ENCODE measurements at places on chromosomes 2 and 18. TPM values are rescaled to one million over a fixed set of nuclear protein-coding genes. Genes with fewer than 3 reads are reported as not detected.

DNA sequence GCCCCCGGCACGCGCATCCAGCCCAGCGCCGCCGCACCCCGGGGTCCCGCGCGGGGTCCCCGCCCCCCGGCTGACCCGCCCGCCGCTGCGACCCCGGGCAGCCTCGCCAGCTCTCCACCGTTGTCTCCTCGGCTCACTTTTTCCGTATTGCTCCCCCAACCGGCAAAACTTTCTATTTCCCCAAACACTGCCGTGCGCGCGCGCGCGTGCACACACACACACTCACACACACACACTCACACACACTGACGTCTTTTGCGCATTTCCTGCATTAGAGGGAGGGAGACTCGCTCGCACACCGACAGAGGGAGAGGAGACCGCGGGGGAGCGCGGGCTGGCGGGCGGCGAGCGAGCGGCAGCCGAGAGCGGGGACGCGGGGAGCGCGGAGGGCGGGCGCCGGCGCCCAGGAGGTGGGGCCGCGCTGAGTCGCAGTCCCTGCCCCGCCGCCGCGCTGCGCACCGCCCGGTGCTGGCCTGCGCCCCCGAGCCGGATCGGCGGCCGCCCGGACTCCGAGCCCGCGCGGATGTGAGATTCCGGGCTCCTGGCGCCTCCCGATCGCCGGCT, 542 bp upstream of the PRKCE start:
- peak; percentile 96 for DNase-seq

Gene SERPINB13
- not detected for total RNA-seq

GRCh38 chr2:140698636-140699035, 1432.2 kb downstream of the LRP1B start:
- no peak for DNase-seq

DNA sequence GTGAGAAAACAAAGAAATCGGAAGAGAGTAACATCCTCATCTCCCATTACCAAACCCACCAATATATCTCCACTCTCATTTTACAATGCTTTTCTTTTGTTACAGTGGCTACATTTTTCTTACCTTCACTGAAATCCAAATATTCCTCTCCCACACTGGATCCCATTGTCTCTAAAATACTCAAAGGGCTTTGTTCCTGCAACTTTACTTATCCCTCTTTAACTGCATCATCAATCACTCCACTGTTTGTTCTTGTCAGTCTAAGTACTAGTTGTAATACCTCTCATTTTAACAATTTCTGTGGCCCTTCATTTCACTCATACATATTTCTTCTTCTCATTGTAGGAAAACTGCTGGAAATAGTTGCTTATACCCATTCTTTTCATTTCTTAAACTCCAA, 464.2 kb upstream of the PIK3C3 start:
- DNase-seq: no peak

DNA sequence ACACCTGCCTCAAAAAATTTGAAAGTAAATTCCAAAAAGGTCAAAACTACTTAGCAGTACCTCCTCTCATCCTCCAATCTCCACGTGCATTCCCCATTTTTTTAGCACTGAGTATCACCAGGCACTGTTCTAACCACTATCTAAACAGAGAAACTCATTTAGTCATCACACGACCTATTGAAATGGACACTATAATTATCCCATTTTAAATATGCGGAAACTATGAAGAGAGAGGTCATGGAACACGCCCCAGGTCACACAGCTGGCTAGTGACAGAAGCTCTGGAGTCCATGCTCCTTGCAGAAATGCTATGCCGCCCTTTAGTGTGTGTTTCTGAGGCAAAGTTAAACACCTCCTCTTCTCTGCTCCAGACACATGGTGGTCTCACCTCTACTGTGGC, 99.5 kb downstream of the CABYR start:
- DNase-seq: no peak

Data from RPMI7951 (cell line).